ENCODE measurements at places on chromosomes 13 and 19.
A peak's percentile ranks its signal among the peaks of the same experiment; 100 is the strongest.

DNA sequence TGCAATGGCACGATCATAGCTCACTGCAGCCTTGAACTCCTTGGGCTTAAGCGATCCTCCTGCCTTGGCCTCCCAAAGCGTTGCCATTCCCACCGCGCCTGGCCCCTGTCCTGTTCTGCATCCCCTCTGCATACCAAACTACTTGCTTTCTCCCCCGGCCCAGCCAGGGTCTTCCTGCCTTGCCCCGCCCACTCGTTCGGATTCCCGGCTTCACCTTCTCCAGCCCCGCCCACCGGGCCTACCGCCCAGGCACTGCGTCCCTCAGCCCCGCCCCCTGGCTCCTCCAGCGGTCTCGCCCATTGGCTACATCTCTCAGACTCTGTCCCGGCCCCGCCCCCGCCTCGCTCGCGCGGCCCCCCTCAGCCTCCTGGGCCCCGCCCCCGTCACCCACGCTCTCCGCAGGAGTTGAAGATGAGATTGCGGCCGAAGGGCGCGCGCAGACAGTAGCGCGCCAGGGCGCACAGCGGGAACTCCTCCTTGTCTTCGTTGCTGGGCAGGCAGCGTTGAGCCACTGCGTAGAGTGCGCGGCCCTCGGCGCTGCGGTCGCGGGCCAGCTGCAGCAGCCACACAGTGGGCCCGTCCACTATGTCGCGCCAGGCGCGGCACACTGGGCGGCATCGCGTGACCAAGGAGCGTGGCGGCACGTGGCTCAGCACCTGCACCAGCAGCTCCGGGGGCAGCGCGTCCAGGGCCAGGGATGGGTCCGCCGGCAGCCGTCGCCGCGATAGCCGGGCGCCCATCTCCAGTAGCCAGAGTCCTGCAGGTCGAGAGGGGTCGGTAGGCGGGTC, 19.0 kb downstream of the MRPS12 start:
- DNase-seq, result peak; percentile 83

GRCh38 chr13:98228661-98229341, 51.7 kb upstream of the RNF113B start:
- DNase-seq, result no peak

DNA sequence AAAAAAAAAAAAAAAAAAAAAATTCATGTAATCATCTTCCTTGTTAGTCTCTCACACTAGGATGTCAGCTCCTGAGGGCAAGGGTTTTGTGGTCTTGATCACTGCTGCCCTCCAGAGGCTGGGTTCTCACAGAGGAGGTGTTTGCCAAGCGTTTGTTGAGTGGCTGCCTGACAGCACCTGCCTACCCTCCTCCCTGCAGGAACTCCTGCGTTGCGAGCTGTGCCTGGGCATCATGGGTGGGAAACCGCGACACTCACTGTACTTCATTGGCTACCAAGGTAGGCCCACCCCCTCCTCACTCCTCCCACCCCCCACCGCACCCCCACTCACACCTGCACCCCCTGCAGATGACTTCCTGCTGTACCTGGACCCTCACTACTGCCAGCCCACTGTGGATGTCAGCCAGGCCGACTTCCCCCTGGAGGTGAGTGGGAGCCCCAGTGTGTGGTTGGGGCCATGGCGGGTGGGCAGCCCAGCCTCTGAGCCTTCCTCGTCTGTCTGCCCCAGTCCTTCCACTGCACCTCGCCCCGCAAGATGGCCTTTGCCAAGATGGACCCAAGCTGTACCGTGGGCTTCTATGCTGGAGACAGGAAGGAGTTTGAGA, 8.1 kb downstream of the ATG4D start:
- no peak for DNase-seq

- no peak for DNase-seq
Measured at GRCh38 chr13:94988654-94989053, 276.3 kb upstream of the SOX21 start.

DNA sequence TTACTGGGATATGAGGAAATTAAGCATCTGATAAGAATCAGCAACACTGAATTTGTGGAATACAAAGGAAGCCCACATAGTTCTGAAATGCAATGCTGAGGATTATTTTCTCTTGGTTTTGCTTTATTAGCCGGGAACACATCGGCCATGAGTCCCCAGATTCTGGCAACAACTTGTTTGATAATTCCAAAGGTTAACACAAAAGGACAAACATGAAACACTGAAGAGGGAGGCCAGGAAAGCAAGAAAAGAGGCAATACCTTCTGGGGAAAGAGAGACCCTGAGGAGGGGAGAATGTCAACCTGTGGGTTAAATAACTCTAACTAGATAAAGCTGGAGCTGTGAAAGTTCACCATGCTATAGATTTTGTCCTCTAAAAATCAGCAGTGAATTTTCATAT, 285.9 kb downstream of the ITGBL1 start:
- DNase-seq, result no peak

- DNase-seq, result no peak
Measured at GRCh38 chr13:96090240-96091101, 564 bp downstream of the HS6ST3 start.

GRCh38 chr19:53978975-53979801, 12.2 kb upstream of the CACNG6 start:
- no peak for DNase-seq

- DNase-seq, result no peak
Measured at GRCh38 chr19:35901055-35901644, 810 bp upstream of the NFKBID start.

DNA sequence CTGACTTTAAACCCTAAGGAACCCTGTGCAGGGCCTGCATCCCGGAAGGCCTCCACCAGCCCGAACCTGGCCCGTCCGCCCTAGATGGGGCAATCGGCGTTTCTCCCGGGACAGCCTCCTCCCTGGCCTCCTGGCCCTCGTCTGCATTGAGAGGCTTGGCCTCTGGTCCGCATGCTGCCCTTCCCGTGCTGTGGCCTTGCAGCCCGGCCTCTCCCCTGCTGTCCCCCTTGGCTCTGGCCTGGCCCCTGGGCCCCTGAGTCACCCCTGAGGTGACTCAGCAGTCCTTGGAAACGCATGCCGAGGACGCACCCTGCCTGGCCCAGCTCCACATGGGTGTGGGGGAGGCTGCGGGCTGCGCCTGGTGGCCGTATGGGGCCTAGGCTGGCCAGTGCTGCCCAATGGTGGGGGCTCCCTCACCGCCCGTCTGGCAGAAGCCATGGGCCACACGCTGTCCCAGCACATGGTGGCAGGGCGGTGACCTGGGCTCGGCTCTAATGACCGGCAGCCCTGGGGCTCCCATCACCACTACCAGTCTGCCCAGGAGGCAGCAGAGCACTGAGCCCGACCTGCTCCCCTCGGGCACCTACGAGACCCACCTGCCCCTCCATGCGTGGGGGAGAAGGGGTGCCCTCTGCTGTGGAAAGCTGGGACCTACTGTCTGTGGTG, 25.7 kb downstream of the SH3GL1 start:
- no peak for DNase-seq

- DNase-seq, result no peak
Measured at GRCh38 chr13:91359631-91360030, 12.1 kb downstream of the MIR17HG start.

DNA sequence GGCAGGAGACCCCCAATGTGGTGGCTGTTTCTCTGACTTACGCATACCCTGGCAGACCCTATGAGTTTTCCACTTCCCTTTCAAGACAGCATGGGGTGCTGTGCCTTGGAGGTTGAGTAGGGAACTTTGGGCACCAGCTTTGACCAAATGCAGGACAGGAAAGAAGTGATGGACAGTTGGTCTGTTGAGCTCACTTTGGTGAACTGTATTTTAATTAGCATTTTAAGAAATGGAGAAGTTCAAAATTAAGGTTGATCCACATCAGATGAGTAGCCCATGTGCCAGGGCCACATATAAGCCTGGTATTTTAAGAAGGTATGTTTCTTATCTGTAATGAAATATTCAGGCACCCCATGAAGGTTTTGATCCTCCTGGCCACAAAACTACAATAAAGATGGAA, 46.1 kb upstream of the RAP2A start:
- no peak for DNase-seq

GRCh38 chr13:20387441-20387971, 138.2 kb downstream of the CRYL1 start:
- no peak for DNase-seq

DNA sequence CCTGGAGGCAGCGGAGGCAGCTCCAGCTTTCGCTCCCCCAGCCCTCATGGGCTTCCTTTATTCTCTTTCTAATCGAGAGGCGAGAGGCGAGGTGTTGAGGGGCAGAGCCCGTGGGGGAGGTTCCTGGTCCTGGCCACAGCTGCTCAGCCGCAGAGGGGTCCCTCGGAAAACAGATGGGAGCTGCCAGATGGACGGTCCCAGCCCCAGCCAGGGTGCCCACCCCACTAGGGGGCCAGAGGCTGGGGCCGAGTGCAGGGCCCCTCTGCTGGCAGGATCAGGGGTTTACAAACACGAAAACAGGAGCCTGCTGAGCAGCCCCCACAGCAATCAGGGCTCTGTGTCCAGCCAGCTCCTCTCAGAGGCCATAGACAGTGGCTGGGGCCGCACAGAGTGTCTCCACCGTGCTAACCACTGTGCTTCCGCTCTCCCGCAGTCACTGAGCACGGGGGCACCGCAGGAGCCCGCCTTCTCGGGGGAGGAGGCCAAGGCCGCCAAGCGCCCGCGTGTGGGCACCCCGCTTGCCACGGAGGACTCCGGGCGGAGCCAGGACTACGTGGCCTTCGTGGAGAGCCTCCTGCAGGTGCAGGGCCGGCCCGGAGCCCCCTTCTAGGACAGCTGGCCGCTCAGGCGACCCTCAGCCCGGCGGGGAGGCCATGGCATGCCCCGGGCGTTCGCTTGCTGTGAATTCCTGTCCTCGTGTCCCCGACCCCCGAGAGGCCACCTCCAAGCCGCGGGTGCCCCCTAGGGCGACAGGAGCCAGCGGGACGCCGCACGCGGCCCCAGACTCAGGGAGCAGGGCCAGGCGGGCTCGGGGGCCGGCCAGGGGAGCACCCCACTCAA, 182.2 kb downstream of the KDM4B start:
- DNase-seq, result no peak

GRCh38 chr19:18264137-18264854, 10.0 kb downstream of the IQCN start:
- DNase-seq, result no peak

- DNase-seq, result no peak
Measured at GRCh38 chr19:23118400-23118799, 1.6 kb downstream of the ZNF730 start.

GRCh38 chr13:23554000-23554399, 16.2 kb upstream of the TNFRSF19 start:
- DNase-seq, result no peak

DNA sequence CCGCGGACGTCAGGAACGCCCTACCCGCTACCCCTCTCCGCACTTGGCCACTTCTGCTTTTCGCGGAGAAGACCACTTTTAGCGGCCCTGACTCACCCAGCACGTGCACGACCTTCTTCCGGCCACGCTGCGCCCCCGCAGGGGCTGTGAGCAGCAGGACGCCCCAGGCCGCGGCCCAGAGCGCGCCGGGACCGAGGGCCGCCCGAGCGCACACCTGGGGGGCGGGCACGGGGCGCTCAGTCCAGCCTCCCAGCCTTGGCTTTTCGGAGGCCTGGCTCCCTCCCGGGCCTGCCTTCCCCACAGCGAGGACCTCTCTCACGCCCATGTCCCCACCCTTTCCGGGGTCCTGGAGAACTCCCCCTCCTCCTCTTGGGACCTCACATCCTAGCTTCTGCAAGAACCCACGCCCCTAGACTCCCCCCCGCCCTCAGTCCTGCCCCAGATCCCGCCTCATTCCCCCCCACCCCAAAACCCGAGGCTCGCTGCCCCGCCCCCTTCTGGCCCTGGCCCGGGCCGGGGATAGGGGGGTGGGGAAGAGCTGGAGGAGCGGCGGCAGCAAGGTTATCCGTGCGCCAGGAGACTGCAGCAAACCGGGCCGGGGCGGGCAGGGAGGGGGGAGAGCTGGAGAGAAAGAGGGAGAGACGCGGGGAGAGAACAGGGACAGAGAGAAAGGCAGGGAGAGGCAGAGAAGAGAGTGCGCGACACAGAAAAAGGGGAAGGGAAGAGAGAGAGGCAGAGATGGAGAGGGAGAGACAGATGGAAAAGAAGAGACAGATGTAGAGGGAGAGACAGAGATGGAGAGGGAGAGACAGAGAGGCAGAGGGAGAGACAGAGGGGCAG, 11.5 kb downstream of the TM6SF2 start:
- DNase-seq, result no peak

GRCh38 chr19:56423276-56423984, 19.3 kb downstream of the ZNF583 start:
- DNase-seq, result no peak

DNA sequence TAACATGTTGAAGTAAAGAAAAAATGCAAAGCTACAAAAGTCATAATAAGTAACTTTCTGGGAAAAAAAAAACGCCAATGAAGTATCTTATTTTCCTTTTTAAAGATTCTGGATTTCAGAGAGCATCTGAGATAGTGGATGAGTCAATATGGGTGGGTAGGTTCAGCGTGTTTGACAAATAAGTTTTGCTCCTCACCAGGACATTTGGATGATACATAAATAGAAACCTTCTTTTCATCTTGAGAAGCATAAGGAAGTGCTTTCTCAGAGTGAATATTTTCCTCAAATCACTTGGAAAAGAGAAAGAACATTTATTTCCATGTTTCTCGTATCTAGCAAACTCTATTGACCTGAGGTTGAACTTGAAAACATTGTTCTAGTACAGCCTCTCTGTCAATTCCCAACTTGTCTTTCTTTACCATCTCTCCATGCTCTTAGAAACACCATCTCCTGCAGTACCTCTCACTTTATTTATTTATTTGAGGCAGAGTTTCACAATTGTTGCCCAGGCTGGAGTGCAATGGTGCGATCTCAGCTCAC, 463.2 kb downstream of the KLF5 start:
- no peak for DNase-seq

DNA sequence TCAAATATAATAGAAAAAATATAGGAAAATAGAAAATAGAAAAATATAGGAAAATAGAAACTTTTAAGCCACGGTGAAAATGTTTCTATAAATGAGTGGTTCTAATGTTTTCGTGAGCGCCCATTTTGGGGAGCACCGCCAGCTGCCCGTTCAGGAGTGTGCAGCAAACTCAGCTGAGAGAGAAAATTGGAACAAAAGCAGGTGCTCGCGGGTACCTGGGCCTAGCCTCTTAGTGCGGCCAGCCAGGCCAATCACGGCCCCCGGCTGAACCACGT, 204 bp upstream of the PDX1 start:
- no peak for DNase-seq

DNA sequence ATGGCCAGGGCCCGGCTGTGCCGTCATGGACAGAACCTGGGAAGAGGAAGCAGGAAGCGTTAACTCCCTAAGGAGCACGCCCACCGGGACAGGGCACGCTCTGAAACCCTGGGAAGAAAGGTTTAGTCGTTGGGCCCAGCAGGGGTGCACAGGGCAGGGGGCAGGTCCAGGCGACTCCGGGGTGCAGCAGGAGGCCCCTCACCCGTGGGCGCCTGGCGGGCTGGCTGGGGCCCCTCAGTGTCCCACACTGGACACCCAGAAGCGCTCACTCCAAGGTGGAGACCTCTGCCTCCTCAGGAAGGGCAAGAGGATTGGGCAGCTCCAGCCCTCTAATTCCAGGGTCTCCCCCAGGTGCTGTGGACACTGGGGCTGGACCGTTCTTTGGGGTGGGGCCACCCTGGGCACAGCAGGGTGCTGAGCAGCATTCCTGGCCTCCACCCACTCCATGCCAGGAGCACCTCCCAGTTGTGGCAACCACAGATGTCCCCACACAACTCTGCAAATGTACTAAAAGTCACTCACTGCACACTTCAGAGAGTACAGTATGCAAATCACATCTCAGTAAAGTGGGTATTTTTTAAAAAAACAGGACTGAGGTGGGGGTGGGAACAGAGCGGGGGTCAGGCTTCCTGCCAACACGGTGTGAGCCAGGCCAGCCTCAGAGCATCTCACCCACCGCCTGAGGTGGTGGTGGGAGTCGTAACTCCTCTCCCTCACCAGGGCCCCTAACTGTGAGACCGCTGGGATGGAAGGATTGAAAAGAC, 35.2 kb downstream of the PIP5K1C start:
- no peak for DNase-seq
